ENCODE measurements at places on chromosomes 5 and 9.

GRCh38 chr5:96236831-96237230 lies 196.2 kb downstream of the PCSK1 start:
- no peak for DNase-seq

DNA sequence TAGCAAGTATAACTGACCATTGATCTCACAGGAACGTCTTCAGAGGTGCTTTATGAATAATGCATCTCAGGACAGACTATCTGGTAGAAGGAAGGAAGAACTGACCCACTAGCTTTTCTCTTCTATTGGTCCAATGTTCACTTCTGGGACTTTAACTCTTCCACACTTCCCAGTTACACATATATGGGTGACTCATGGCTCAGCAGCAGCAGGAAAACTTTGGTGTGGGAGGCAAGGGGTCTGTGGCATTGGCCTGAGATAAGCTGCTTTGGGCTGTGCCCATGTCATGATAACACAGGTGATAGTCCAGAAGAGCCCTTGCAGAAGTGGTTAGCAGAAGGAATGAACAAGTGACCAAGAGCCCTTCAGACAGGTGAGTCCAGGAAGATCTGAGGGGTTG lies 148.8 kb downstream of the RAB3C start:
- DNase-seq = no peak

- no peak for DNase-seq
Observed at GRCh38 chr5:112534067-112534583, 115.0 kb upstream of the EPB41L4A start.

- DNase-seq = no peak
Observed at GRCh38 chr5:123089914-123090660, 1.0 kb downstream of the PRDM6 start.

Data from AML-193 (cell line).